Esophagus squamous epithelium (tissue), 5 donors: ENCODE measurements at places on chromosomes 6 and 20.

- no peak for DNase-seq
These were observed at the start of gene SIRPB2 for GRCh38 chr20:1491281-1491840. Gene SIRPB2, minus strand, starts transcription at chr20:1491420. Its CDS starts 61 bp downstream, at chr20:1491359.

- DNase-seq, result no peak
These were observed 89.4 kb downstream of the TAF4 start for GRCh38 chr20:61976263-61976643.

DNA sequence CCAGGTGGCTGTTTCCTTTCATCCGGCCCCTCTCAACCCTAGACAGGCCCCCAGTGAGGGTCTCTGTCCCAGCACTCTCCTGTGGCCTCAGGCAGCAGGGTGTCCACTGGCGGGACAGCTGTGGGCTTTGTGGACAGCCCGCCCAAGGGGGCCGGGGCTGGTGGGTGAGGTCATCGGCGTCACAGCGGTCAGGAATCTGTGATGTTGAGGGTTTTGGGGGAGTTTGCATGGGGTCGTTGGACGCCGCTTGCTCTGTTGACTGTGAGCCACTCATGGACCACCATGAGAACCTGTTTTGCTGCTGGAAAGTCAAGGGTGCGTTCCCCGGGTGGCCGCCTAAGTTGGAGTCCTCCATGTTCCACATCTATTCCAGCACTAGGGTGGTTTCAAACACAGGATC, 146.4 kb downstream of the DTNBP1 start:
- no peak for DNase-seq

GRCh38 chr20:5535125-5535756, 215.0 kb upstream of the SHLD1 start:
- DNase-seq, result no peak

- DNase-seq, result no peak
These were observed 52.7 kb downstream of the FGD2 start for GRCh38 chr6:37058084-37058586.

DNA sequence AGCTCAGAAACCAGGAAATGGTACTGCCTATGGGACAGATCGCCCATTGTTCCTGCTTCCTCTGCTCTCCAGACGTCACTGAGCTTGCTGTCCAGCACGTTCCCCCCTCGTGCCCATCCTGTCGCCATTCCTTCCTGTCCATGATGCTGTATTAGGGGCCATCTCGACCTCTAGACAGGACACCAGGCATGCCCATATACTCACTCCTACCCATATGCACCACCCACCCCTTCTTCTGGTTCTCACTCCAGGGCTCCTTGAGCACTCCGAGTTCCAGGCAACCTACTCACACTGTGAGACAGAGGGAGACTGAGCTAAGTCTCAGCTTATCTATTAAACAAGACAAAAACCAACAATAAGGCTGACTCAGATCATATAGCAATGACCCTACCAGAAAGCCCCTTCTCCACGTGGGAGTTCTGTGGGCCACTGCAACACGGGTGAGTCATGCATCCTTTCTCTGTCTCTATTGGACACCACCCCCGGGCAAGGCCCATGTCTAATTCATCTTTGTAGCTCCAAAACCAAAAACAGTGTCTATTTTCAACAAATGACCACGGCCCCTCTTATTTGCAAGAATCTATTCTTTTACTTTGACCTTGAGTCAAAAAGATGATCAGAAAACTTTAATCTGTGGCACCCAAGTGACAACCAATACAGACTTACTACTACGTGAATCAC, 65.7 kb downstream of the PSMG4 start:
- no peak for DNase-seq

- no peak for DNase-seq
These were observed 106.5 kb downstream of the DCDC2 start for GRCh38 chr6:24251339-24251738.

GRCh38 chr6:157557559-157557958, 176.6 kb downstream of the ZDHHC14 start:
- no peak for DNase-seq

- DNase-seq, result no peak
These were observed 479.3 kb upstream of the BTBD3 start for GRCh38 chr20:11438412-11438811.

- no peak for DNase-seq
These were observed 90.7 kb upstream of the POPDC3 start for GRCh38 chr6:105270511-105270910.

DNA sequence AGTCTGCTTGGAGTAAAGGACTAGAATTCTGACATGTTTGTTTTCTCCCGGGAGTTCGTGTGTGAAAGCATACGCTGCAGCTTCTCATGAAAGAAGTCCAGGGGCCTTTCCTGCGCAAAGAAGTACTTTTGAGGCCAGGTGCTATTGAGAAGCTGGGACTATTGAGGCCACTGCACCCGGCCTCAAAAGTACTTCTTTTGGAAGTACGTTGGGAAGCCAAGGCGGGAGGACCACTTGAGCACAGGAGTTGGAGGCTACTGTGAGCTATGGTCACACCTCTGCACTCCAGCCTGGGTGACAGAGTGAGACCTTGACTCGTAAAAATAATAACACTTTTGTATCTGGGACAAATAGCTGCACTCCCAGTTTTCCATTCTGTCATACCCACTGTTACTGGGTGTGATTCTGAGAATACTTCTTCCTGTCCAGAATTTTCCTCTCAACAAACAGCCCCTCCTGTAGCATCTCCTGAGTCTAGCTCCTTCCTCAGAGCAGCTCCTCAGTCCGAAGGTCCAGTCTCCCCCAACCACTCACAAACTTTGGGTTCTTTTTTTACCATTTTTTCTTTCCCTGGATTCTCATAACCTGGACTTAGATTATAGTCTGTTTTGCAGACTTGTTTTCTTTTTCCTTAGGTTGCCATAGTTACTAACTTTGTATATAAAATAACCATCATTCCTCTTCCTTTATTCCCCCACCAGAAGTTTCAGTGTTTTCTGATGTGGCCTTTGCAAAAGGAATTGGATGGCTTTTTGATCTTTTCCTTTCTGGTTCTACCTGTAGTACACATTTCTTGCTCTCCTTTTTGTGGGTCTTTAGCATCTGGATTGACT, 12.7 kb downstream of the STK35 start:
- no peak for DNase-seq

DNA sequence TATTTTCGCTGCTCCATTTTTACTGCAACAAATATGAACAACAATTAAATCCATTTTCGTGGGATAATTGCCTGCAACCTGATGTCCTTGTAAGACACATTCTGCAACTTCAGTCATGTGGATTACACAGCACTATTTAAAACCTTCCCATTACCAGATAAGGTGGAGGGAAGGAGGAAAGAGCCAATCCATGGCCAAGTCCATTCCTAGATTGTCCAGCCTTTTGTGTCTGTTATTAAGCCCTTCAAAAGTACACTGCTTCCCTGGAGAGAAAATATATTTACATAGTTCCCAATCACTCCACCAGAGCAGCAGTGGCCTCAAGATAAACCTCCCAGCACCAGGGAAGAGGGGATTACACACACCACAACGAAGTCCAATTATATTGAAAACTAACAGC, 347.9 kb downstream of the CDH26 start:
- DNase-seq, result no peak

- no peak for DNase-seq
These were observed 31.8 kb downstream of the L3MBTL3 start for GRCh38 chr6:130050230-130050629.

DNA sequence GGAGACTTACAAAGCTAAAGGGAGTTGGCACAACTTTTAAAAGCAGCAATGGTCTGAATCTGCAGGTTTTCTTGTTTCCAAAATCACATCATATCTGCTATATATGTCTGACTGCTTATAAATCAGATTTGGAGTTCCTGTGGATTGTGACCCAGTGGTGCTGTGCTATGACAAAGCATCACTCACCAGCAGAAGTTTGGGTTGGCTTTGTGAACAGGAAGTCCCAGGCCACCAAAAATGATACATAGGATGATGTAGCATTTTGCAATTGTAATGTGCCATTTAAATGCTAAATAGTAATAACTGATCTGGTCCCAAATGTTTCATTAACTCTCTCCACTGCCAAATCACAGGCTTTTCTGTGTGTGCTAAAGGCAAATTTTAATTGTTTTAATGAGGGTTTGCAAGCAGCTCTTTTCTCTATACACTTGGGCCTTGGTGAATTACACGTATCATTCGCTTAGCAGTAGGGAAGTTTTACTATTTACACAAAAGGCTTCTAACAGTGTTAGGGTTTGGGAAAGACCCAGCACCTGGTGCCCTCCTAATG, 60.8 kb downstream of the SYNDIG1 start:
- no peak for DNase-seq

- no peak for DNase-seq
These were observed 995.3 kb upstream of the FLRT3 start for GRCh38 chr20:15332711-15333160.

- no peak for DNase-seq
These were observed 66.5 kb downstream of the REV3L start for GRCh38 chr6:111416529-111416928.

DNA sequence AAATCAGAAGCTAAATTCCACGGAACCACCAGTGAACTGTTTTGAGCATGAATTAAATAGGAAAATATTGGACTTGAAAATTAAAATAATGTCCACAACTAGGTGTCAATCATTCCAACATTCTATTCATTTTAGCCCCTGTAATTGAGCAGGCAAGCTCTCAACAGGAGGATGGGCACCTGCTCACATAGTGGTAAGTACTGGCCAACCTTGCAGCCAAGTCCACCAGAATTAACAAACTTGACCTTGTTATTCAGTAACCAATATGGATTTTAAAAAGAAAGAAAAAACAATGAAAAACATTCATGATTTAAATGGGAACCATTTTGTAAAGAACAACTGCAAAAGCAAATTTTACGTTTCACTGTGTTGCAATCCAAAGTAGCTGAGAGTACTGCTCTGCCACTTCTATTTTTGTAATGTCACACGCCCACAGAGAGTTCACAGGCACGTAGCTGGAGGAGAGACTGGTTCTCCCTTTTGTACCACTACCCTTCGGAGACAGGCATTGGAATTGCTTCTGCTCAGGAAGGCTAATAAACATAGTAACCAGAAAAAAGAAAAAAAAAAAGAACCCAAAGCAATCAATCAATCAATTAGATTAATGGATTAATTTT, 75.2 kb upstream of the F13A1 start:
- DNase-seq, result no peak

DNA sequence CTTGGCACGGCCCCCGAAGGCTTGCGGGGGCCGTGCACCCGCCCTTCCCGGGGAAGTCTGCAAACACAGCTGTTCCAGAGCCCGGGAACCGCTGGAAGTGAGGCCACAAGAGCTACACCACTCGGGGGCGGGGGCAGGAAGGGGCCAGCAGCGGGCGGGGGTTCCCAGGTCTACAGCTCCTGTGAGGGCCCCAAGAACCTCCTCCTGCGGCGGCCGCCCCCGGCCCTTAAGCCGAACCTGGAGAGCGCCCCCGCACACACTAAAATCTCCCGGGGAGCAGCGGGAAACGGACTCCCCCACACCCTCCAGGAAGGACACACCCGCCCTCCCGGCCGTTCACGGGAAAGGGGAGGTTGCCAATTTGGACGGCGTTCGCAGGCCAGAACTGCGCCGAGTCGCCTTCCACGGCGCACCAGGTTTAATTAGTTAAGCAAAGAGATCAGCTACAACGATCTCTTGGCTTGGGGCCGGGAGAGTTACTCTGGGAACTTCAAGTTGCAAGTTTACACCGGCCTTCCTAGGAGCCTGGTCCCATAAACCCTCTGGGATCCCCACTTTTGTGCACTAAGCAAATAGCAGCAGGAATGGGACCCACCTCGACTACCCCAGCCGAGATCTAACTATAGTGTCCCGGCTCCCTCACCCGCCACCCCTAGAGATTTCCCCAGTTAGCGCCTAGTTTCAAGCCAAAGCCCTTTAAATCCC, 1.7 kb downstream of the JAG1 start:
- DNase-seq, result peak; percentile 65

DNA sequence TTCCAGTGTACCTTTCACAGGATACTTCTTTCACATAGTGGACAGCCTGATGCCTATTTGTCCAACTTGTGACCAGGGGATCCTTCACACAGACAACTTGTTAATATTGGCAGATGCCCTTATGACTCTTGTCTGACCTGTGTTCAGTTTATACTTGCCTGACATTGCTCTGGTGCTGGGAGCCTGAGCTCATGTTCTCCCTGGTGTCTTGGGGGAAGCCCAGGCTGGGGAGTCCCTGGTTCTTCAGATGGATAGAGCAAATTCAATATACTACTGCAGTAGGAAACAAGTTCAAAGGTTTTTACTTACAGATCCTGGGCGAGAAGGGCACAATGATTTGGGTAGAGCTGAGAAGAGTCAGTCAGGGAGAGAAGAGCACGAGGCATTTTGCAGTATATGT, 76.1 kb downstream of the NKAIN2 start:
- no peak for DNase-seq

DNA sequence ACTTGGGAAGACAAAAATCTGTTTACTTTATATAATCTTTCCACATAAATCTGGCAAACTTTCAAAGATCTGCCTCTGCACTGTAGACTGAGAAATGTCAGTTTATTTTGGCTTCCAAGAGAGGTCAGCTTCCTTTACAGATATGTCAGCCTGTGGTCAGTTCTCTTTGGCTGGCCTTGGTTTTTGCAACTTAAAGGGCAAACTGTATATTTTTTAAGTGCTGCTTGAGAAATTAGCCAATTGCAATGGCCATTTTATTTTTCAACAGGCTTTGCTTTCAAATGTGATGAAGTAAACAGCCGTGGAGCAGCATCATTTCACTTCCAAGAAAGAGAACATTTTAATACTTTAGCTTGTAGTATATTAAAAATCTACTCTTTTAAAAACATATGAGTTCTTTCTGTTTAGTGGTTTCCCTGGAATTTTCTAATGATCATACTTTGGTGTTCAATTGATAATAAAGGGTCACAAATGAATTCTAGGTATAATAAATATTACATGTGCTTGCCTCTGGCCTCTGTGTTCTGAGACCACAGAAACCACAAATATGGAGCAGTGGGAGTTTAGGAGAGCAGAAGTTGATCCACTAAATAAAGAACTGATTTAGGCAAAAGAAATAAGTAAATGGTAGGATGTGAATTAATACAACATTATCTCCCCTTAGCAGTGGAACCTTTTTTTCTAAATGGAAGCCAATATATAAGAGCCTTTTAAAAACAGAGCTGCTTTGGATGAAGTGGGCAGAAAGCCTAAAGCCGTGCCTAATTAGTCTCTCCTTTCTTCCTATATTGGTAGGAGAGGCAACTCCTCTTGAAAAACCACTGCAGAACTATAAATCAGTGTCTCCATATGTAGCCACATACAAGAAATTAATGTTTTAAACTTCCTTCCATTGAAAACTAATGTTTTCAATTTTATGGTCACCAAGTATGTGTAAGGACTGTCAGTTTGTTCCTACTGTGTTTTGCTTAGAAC, 16.2 kb downstream of the ADGRB3 start:
- no peak for DNase-seq

- no peak for DNase-seq
These were observed 6.3 kb downstream of the IPCEF1 start for GRCh38 chr6:154350293-154350692.

DNA sequence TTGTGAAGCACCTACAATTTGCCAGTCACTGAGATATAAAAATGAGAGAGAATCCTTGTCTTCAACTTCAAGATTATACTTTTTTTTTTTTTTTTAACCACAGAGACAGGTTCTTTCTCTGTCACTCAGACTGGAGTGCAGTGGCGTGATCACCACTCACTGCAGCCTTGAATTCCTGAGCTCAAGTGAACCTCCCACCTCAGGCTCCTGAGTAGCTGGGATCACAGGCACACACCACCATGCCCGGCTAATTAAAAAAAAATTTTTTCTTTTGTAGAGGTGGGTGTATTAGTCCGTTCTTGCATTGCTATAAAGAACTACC, 51.6 kb upstream of the PMEPA1 start:
- DNase-seq, result no peak
